Dorsolateral prefrontal cortex (tissue), 122 donors: ENCODE measurements at places on chromosomes 1 and 21. TPM values are rescaled to one million over a fixed set of nuclear protein-coding genes. Genes with fewer than 3 reads are reported as not detected.

Gene KCNK1
- total RNA-seq = 77.4 TPM

Gene AGT
- total RNA-seq = 175 TPM

Gene OLIG2
- total RNA-seq = 77.4 TPM

Gene ADGRL4
- 9.0 TPM for total RNA-seq

Gene FUCA1
- 6.5 TPM for total RNA-seq
